ENCODE measurements at places on chromosomes 11 and 22.

DNA sequence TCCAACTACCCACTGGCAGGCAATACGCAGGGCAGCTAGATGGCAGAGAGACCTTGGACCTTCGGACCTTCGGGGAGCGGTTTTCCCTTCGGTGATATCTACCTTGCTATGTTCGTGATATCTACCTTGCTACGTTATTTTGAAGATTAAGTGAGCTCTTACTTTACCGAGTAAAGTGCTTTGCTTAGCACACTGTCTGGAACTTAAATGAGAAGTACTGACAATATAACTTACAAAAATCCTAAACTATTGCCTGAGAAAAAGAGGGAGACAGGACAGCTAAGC lies 1.0 kb upstream of the PRDM10 start:
- DNase-seq, result no peak

- DNase-seq, result no peak
These were observed 21.1 kb downstream of the UBASH3B start for GRCh38 chr11:122676638-122677037.

DNA sequence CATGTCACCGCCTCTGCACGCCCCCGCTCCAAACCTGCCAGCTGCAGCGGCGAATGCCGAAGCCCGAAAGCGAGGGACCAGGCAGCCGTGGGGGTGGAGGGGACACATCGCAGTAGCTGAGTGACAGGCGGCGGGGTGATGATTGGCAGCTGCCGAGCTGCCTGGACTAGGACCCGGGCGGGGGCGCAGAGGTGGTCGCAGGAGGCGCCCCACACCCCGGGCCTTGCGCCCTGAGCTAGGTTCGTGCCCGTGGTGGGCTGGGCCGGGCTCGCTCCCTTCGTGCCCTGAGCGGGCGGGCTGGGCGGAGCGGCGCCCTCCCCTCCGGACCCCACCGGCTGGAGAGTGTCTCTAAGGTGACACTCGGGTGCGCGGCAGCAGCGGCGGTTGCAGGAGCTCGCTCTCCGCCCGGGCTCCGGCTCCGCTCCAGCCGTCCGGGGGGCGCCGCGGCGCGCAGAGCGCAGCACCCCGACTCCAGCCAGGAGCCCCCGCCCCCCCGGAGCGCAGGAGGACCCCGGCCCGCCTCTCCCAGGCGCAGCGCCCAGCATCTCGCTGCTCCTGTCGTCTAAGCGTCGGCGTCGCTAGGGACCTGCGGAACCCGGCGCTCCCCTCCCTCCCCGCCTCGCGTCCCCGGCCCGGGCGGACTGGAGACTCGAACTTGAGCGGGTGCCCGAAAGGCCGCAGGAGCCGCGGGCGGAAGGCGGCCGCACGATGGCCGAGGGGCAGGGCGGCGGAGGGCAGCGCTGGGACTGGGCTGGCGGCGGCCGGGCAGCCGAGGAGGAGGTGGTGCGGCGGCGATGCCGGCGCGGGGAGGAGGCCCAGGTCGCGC lies 14.5 kb upstream of the DGKZ start:
- DNase-seq, result peak; percentile 45

DNA sequence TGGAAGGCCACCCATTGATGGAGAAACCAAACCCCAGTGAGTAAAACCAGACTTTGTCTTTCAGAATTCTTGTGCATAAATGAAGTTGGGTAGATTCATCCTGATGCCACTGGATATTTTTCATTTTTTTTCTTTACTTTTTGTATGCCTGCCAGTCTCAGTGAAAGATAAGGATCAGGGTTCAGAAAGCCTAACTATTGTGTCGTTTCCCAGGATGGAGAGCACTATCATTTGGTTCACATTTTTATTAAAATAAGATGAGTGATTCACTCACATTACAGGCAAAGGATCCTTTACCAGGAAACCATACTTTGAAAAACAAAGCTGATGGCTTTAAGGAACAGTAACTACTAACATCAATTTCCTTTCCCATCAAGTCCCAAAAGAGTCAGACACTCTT lies 52.0 kb downstream of the ARFGAP2 start:
- no peak for DNase-seq

GRCh38 chr11:21635394-21636145 lies 557.3 kb upstream of the ANO5 start:
- DNase-seq, result no peak

- DNase-seq, result peak; percentile 45
These were observed 8.5 kb downstream of the AMOTL1 start for GRCh38 chr11:94776351-94777321.

DNA sequence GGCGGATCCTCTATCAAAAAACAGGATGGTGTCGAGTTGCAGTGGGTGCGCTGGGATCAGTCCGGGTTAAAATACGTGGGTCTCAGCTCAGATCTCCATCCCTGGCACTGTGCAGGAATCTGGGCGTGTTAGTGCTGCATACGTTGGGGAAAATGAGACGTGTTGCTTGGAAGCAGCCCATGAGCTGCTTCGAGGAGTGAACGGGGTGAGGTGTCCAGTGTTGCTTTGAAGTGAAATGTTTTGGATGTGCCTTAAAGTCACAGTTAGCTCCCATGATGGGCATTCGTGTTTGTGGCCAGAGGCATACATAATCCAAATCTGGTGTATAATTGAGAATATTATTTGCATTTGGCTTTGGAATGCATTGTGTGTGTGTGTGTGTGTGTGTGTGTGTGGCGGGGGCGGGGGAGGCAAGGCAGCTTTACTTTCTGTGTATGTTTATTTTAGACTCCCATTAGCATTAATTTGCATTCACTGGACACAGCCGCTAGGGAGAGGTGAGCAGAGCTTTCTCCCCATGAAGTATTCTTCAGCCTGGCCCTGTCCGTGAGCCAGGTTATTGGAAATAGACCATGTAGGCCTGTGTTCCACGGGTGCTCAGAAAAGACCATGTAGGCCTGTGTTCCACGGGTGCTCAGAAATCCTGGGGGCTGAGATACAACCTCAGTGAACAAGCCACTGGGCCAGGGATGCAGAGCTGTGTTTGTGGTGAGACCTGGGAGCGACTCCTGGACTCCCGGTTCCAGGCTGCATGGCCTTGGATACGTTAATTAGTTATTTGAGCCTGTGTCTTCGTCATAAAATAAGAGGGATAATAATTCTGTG lies 134.6 kb downstream of the ST3GAL4 start:
- no peak for DNase-seq

All from lower lobe of right lung (tissue), 2 donors.